ENCODE measurements at places on chromosomes 11 and 22.

GRCh38 chr11:104688731-104689130, 209.5 kb downstream of the CASP12 start:
- no peak for DNase-seq

- DNase-seq = no peak
These were observed 541.7 kb downstream of the NTM start for GRCh38 chr11:131912134-131912533.

DNA sequence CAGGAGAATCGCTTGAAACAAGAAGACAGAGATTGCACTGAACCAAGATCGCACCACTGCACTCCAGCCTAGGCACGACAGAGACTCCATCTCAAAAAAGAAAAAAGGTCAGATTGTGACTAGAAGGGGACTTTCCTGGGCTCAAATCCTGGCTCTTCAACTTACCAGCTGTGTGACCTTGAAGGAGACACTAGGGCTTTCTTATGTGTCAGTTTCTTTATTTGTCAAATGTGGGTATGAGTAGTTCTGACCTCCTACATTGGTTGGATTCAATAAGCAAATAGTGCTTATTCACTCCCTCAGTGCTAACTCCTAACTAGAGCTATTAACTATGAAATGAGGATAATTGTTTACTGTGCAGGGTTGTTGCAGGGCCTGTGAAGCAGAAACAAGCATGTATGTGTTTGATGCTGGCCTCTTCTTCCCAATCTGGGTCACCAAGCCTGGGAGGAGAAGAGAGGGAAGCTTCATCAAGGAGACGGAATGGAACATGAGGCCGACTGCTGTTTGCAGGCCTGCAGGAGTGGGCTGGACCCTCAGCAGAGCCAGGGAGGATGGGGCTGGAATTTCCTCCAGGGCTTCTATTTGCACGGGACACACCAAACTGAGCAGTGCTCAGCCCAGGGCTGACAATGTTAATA, 22.5 kb downstream of the RHOD start:
- DNase-seq = no peak

GRCh38 chr11:131275580-131275979, 94.8 kb upstream of the NTM start:
- no peak for DNase-seq

- DNase-seq = no peak
These were observed 57.4 kb upstream of the WNT11 start for GRCh38 chr11:76263657-76264056.

- no peak for DNase-seq
These were observed 429.5 kb downstream of the TBC1D22A start for GRCh38 chr22:47191671-47192650.

GRCh38 chr11:48029681-48030290, 49.4 kb downstream of the PTPRJ start:
- no peak for DNase-seq

DNA sequence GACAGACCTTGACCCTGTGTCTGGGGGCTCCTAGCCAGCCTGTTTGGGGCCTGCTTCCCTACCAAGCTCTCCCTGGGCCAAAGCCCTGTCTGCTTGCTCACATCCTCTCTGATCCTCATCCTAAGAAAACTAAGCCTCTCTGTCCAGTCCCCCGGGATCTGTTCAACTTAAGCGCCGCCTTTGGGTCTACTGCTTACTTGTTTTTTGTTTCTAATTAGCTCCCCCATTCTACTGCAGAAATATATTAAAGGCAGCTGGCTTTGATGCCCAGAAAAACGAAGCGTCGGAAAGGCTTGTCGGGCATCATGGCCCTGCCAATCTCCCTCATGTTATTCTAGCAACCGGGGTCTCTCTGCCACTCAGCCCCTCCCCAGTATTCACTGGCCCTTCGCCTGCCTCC, 3.4 kb downstream of the DSCAML1 start:
- DNase-seq = no peak

DNA sequence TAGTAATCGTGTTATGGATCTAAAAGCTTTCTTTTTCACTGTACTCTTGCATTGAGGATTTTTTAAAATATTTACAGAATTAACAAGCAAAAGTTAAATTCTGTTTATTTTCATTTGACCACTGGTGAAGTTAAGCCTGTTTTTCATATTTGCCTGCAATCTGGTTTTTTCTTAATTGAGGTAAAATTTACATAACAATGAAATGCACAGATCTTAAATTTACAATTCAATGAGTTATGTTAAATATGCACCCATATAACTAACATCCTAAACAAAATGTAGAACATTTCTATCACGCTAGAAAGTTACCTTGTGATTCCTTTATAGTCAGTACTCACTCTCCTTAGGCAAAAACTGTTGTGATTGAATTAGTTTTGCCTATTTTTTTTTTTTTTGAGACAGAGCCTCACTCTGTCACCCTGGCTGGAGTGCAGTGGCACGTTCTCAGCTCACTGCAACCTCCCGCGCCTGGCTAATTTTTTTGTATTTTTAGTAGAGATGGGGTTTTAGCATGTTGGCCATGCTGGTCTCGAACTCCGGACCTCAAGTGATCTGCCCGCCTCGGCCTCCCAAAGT, 54.5 kb upstream of the WEE1 start:
- no peak for DNase-seq

DNA sequence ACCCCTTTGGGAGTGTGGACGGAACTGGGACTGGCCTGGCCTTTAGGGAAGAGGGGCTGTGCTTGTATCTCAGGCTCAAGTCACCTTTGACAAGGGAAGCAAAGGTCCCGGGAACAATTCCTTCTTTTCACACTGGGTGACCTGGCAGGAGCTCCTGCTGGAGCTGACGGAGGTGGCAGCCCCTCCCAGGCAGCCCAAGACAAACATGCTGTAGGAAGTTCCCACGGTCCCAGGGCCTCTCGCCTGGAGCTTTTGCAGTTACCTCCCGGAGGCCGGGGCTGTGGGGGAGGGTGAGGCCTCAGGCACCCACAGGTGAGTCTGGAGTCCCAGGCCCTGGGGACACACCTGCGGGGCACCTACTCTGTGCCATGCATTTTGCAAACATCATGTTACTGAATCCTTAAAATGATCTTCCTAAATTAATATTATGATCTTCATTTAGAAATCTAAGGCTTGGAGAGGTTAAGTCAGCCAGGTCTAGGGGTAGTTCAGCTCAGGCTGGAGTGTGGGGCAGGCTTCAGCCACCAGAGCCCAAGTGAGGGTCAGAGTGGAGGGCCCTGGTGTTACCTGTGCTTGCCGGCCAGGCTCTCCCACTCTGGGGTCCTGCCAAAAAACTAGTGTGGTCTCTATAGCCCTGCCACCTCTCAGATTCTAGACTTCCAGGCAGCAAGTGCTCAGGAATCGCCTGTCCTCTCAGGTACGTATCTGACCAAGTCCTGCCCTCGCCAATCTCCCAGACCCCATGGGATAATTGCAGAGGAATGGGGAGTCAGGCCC, 15.7 kb upstream of the MYEOV start:
- DNase-seq = no peak

DNA sequence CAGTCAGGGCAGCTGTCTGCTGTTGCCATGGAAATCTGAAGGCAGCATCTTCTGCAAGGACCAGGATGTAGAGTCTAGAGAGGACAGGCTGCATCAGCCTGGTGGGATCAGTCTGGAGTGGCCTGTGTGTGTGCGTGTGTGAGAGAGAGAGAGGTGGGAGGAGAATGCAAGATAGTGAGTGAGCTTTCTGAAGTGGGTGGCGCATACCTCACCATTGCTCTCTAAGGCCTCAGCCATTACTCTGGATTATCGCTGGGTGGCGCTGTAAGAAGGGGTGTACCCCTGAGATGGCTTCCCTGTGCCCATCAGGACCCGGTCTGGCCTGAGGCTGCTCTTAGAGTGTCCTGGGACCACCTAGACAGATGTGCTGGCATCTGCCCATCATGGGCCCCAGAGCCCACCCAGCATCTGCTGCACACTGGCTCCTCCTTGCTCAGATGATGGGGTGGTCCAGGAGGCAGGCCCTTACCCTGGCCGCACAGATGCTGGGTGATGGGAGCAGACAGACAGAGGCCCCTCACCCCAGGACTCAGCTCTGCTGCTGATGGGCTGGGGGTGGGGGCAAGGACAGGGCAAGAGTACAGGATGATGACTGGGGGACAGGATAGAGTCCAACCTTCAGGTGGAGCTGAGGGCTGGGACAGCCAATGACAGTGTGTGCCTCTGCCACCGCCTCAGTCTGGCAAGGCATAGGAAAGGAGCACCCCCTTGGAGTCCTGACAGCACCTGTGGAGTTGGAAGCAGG, 25.7 kb upstream of the TUB start:
- DNase-seq = no peak

DNA sequence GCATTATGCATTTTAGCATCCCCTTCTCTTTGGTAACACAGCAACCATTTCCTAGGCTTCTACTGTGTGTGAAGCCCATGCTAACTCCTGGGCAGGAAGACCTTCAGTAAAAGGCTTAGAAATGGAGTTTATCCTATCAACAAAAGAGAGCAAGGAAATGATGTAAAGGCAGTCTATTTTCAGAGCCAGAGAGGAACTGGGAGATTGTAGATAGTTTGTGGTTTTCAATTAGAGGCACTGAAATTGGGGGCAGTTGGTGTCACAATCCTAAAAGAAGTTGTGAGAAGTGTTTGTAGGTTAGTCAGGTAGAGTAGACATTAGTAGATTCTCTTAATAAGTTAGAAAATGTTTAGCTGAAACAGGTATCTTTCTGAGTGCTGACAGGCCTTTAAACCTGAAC, 7.1 kb downstream of the ACAD8 start:
- no peak for DNase-seq

DNA sequence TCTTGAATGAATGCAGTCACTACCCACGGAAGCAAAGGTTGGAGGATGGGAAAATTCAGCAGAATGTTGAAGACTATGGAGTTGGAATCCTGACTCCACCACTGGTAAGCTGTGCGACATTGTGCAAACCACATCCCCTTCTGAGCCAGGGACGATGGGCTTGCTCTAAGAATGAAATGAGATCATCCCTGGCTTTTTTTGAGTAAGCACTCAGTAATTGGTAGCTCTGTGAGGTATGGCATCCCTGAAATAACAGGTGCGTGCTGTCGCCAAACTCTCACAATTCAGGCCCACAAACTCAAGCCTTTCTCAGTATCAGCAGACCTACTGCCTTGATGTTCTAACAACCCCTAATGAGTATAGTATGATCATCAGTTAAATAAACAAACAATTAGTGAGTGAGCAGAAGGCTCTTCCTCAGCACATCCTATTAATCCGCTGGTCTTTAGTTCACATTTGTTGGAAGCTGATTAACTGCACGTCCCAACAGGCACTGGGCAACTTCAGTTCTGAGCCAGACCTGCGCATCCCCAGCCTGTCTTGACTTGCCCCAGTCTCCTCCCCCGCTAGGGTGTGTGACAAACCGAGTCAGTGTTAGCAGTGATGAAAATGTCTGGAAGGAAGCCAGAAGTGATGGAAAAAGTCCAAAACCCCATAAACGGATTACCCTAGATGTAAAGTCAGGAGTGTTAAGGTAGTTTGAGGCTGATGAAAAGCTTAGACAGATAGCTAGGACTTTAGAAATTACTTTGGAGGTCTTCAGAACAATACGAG, 235.5 kb downstream of the GRIK4 start:
- no peak for DNase-seq
